ENCODE measurements at places on chromosomes 2 and 18. TPM values are rescaled to one million over a fixed set of nuclear protein-coding genes. Genes with fewer than 3 reads are reported as not detected.

The CPO gene
- total RNA-seq: not detected

The ABCG8 gene
- 0.41 TPM for total RNA-seq

The CENPA gene
- total RNA-seq: 1.2 TPM

DNA sequence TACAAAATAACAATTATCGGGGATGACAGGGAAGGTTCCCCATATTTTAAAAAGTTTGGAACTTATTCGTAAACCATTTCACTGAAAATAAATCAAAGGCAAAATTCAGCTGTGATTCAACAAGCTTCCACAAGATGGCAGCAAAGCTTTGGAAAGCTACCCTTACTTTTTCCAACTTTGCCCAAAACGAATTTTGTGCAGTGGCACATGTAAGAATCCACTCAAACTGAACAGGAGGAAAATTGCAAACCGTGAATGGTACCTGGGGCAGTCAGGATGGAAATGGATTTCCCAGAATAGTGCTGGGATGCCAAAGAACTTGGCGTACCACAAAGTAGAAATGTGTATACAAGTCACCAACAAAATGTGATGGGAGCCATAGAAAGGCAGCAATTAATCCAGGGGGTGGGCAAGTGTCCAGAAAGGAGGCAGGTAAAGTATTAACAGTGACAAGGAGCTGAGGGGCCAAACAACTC, 10.7 kb downstream of the RPL31 start:
- no peak for DNase-seq

GRCh38 chr2:6211236-6211635, 519.1 kb downstream of the SOX11 start:
- no peak for DNase-seq

- DNase-seq: no peak
Observed at GRCh38 chr18:76860411-76860810, 38.1 kb downstream of the ZNF236 start.

DNA sequence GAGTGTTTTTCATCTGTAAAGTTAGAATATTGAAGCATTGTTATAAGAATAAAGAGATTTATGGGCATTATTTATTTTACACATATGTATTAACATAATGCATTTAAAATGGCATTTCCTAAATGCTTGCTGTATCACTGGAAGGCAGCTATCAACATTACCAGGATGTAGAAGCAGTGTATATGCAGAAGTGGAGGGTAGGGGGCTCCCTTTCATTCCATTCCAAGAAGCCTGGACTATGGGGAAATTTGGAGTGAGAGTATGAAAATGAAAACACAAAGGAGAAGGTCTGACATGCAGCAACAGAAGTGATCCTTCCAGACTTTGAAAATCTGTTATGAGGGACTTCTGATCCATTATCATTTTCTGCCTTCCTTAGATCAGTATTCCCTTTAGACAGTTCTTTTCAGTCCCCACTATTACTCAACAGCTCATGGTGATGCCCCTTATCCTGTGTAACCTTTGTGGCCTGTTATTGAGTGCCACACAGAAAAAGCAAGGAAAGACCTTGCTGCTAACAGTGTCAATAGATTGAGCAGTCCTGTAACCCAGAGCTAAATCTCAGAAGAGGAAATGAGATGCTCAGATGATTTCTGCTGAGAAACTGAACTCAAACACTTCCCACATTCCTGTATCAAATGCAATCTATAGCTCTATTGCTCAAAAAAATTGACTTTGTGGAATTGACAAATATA, 216.6 kb downstream of the HNMT start:
- DNase-seq: no peak
